ENCODE measurements at places on chromosomes 4 and X.

DNA sequence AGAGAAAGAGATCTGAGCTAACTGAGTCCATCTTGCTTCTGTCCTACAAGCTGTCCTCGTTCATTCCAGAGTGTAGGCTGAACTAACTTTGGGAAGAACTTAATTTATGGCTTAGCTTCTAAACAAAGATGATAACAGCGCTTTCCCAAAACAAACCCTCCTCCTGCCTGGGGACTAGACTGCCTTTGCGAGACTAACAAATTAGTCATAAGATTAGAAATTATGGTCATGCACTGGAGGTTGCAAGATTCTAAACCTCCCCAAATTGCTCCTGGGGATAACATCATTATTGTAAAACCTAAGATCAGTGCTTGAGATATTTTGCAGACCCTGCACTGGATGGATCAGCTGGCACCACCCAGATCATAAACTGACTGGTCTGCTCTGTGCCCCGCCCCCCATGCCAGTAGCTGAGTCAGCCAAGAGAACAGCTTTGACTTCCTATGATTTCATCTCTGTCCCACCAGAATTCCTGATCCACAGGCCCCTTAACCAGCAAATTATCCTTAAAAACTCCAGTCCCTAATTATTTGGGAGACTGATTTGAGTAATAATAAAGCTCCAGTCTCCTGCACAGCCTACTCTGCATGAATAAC lies 883.3 kb downstream of the TRIML1 start:
- H3K4me1 ChIP-seq = peaks cover 7% of the 10 kb centered on the region
- H3K27ac ChIP-seq = peak overlapping the region; percentile 35
- H3K4me3 ChIP-seq = no peak overlapping the region
- no peak for DNase-seq

- H3K4me3 ChIP-seq = no peak overlapping the region
- H3K27me3 ChIP-seq = no peaks in the 10 kb centered on the region
- no peak overlapping the region for H3K27ac ChIP-seq
- no peaks in the 10 kb centered on the region for H3K4me1 ChIP-seq
These were observed 15.4 kb upstream of the DOCK11 start for GRCh38 chrX:118480172-118480571.

GRCh38 chr4:1321946-1322650 lies 24.9 kb upstream of the UVSSA start:
- no peaks in the 10 kb centered on the region for H3K27me3 ChIP-seq
- no peak overlapping the region for H3K4me3 ChIP-seq
- H3K4me1 ChIP-seq = no peaks in the 10 kb centered on the region
- H3K27ac ChIP-seq = no peak overlapping the region
- peaks cover 10% of the 10 kb centered on the region for H3K36me3 ChIP-seq
- no peak for DNase-seq

- H3K4me3 ChIP-seq = no peak overlapping the region
- no peaks in the 10 kb centered on the region for H3K36me3 ChIP-seq
- DNase-seq = no peak
- no peaks in the 10 kb centered on the region for H3K27me3 ChIP-seq
- H3K27ac ChIP-seq = no peak overlapping the region
These were observed 41.0 kb downstream of the RAI2 start for GRCh38 chrX:17820100-17820499.

GRCh38 chrX:47596256-47596655 lies 14.0 kb downstream of the TIMP1 start:
- H3K36me3 ChIP-seq = no peaks in the 10 kb centered on the region
- no peaks in the 10 kb centered on the region for H3K27me3 ChIP-seq
- H3K4me3 ChIP-seq = no peak overlapping the region
- DNase-seq = no peak
- H3K27ac ChIP-seq = no peak overlapping the region
- H3K4me1 ChIP-seq = no peaks in the 10 kb centered on the region

Measured in sigmoid colon (tissue), 7 donors.